ENCODE measurements at places on chromosomes 16 and 17. TPM values are rescaled to one million over a fixed set of nuclear protein-coding genes. Genes with fewer than 3 reads are reported as not detected.

DNA sequence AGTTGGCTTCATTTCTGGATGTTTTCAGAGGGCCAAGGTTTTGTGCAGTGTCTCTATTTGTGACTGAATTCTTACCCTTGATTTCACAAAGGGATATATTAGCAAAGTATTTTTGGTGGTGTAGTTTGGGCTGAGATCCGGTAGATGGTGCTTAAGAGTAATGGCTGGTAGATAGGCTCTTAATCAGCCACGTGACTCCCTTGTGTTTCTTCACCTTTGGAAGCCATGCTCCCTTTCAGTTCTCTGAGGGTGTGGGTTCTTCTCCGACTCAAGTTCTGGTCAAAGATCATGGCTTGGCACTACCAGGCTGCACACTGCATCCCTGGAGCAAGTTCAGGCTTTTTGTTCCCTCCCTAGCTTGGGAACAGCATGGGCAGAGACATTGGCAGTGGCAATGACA, 887.3 kb downstream of the CDH8 start:
- DNase-seq = no peak

DNA sequence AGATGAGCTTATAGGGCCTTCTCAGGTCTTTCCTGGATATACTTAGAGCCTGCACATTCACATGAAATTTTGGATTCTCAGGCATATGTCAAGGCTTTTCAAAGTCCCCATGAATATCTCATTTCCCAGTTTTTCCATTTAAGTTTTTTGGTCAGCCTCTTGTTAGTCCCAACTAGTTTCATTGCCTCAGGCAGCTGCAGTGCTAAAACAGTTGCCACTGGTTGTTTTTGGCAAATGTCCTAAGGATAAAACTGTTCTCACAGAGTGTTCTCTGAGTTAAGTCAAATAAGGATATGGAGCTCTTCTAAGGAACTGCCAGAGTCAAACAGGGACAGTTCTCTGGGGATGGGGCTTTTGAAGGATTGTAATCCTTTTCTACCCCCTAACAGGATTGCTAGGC, 39.9 kb upstream of the ABCC11 start:
- DNase-seq = no peak

- no peak for DNase-seq
These were observed 17.8 kb downstream of the ACTG1 start for GRCh38 chr17:81494626-81495377.

DNA sequence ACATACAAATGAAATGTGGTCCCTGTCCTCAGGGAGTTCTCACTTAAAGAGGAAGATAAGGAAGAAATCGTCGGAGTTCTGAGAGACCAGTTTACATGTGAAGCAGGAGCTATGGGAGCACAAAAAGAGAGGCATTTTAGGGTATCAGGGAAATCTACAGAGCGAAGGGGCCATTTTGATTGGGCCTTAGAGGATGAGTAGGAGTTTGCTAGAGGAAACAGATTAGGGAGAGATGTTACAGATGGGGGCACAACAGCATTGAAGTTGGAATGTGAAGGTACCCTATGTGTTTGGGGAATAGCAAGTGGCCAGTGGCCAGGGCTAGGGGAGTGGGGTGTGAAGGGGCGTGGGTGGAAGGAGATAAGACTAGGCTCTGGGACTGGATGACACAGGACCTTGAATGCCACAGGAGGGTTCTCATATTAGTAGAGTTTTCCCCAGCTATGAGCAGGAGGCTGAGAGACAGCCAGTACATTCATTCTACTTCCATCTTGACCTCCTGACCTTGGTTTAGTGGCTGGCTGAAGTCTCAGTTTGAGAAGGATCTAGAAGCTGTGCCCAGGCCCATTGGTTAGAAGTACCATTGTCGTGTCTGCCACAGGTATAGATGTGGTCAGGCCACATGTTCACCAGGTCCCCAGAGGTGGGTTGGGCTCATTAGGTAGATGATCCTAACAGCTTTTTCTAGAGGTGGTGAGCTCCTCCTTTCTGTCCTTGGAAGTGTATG, 34.8 kb downstream of the CPNE2 start:
- no peak for DNase-seq

PRAC1 gene
- not detected for polyA plus RNA-seq

Data from right lung (tissue), 10 donors.